HT-29 (cell line): ENCODE measurements at places on chromosomes 1 and 21. TPM values are rescaled to one million over a fixed set of nuclear protein-coding genes. Genes with fewer than 3 reads are reported as not detected.

The FOXD2 gene
- 2.8 TPM in 2 replicates for total RNA-seq

The SNAPIN gene
- 45.5 and 46.0 TPM in 2 replicates for total RNA-seq

The ACTA1 gene
- total RNA-seq, result 0.20 and 0.34 TPM in 2 replicates

DNA sequence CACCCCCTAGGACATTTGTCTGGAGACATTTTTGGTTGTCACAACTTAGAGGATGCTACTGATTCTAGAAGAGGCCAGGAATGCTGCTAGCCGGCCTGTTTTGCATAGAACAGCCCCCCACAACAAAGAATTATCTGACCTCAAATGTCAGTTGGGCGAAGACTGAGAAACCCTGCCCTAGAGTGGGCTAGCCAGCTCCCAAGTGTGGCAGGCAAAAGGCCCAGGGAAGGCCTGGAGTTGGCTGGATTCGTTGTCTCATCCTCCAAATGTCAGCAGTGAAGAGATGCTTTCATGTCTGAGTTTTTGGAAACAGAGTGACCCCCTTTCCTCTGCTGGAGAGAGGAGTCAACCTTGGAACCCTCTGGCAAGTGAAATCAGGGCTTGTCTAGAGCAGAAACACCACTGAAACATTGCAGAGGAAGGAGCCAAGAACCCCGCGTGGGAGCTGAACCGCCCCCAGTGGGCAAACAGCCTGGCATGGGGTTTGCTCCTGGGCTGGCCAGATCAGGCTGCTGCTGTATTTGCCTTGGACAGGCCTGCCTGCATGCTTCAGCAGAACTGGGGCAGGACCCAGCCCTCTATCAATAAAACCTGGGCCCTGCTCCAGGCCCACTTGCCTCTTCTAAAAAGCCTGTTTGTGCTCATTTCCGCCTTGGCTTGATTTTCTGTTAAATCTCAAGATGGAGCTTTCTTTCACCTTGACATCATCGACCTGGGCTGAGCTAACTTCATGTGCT is 32.9 kb downstream of the RASSF5 start:
- no peak for DNase-seq

DNA sequence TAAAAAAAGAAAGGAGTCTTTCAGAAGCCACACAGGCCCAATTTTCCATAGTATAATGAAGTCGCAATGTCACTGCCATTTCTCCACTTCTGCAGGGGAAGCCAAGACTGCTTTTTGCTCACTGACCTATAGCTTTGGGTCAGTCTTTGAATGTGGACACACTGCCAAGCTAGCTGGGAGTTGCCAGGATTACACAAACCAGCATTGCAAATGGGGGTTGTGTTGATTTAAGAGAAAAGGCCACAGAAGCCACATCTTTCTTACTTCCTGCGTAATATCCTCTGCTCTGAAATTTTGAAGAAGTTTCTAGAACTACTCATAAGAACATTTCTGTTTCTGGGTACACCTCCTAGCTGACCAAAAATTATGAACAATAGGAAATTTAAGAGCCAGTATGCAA is 45.8 kb upstream of the SAMSN1 start:
- no peak for DNase-seq

- DNase-seq, result no peak
These were observed 376 bp downstream of the AVPR1B start for GRCh38 chr1:206116873-206117150.
